ENCODE measurements at places on chromosomes 5 and 9.

DNA sequence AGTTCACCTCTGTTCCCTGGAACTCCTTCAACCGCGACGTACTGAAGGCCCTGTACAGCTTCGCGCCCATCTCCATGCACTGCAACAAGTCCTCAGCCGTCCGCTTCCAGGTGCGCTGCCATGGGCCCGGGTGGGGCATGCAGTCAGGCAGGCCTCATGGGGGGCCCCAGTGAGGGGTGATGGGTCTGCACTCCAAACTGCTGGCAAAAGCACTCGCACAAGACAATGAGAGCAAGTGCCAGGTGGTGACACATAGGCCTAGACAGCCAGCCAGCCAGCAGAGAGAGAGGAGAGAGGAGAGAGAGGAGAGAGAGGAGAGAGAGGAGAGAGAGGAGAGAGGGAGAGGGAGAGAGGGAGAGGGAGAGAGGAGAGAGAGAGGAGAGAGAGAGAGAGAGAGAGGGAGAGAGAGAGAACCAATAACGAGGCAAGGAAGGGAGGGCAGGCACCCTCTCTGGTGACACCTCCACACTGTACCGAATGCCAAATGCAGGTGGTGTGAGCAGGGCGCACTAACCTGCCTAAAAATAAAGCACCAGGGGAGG is 21.0 kb downstream of the DBH start:
- no peak for DNase-seq

DNA sequence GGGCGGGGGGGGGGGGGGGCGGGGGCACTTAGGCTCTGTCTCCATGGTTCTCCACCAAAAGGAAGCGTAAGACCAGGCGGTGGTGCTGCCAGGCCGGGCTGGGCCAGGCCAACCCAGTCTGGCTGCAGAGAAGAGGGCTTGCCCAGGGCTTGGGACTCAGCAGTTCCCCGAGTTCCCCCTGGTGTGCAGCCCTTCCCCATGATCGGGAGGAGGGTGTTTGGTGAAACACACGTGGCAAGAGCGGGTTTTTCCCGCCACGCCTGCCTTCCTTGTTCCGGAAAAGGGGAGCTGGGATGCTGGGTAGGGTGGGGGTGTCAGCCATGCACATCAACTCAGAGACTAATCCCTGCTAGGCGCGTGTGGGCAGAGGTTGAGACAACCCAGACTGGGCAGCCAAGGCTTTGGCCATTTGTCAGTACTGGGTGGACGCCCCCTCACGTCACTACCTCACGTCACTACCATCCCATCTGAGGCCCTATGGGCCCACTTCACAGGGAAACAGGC is 32.9 kb downstream of the PRRX2 start:
- no peak for DNase-seq

DNA sequence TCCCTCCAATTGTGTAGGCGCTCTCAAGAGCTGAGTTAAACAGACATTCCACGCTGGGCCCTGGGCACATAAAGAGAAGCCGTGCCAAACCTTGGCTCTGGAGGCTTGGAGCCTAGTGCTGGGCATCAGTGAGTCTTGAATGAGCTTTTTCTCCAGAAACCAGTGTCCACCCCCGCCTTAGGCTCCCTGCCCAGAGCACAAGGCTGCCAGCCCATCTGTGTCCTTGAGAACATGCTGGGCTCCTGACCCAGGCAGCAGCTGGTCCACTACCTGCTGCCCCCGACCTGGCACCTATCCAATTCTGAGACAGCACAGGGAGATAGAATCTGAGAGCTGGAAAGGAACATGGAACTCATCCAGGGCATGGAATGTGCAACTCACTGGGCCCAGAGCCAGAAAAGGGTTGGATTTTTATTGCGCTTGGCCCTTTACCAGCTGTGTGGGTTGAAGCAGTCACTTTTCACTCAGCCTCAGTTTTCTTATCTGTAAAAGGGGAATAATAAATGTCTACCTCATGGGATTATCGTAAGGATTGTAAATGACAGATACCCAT is 92.4 kb upstream of the CPLX2 start:
- DNase-seq = no peak

- no peak for DNase-seq
Observed at GRCh38 chr5:24385070-24385469, 259.7 kb downstream of the CDH10 start.

GRCh38 chr5:2697446-2698200 is 53.9 kb downstream of the IRX2 start:
- no peak for DNase-seq

DNA sequence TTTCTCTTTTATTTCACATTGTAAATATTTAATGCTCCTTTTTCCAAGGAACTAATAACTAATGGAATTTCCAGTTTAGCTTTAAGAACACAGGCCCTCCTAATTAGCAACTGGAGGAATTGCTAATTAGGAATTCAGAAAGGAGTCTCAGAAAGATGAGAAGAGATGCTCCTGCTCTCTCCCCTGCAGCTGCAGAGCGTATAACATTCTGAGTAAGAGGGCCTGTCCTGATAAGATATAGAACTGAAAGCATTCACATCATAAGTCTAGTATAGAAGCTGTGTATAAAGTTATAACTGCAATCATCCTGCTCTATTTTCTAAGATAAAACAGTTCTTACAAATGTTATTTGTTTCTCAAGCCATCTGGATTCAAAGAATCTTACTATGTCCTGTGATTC is 83.2 kb downstream of the DTWD2 start:
- DNase-seq = no peak

DNA sequence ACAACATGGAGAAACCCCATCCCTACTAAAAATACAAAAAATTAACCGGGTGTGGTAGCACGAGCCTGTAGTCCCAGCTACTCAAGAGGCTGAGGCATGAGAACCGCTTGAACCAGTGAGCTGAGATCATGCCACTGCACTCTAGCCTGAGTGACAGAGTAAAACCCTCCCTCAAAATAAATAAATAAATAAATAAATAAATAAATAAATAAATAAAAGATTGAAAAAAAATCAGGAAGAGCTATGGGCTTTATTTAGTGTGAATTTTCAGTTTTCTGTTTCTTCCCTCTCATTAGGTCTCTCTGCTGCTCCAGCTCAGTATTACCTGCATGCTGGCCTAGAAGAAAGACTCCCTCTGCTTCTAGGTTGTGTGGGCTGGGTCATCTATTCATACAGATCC is 47.8 kb upstream of the TRMT10B start:
- DNase-seq = no peak

DNA sequence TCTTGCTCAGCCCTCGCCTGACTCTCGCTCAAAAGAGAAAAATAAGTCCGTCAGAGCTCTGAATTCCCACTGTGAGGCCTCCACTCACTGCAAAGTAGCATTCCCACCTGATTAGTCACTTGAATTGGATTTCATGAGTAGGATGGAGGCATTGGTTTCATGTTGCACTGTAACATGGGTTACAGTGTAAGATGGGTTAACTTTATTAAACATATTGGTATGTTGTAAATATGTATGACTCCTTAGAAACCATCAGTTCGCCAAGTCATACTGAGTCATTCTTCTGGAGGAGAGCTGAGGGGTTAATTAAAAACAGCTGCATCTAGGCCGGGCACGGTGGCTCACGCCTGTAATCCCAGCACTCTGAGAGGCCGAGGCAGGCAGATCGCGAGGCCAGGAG is 93.8 kb upstream of the BNC2 start:
- no peak for DNase-seq

- DNase-seq = no peak
Observed at GRCh38 chr9:105264380-105264779, 19.9 kb downstream of the SLC44A1 start.

DNA sequence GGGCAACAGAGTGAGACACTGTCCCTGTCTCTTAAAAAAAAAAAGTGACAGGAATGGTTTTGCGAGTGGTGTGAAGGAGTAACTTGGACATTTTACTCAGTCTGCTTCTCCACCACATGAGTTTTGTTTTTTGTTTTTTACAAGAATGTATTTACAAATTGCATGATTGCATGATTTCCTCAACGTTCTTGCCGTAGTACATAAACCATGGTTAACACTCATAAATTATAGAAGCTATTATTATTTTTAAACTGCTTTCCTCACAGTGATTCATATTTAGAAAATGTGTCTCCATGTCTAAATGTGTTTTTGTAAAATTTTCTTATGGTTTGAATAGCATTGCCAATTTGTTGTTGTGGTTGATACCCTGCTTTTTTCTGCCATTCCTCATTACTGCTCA is 220.0 kb downstream of the GOLPH3 start:
- no peak for DNase-seq

- peak; percentile 24 for DNase-seq
Observed at GRCh38 chr5:131996210-131997025, 15.0 kb downstream of the ACSL6 start.
